HAP-1 (cell line): ENCODE measurements at places on chromosomes 6 and 20.

DNA sequence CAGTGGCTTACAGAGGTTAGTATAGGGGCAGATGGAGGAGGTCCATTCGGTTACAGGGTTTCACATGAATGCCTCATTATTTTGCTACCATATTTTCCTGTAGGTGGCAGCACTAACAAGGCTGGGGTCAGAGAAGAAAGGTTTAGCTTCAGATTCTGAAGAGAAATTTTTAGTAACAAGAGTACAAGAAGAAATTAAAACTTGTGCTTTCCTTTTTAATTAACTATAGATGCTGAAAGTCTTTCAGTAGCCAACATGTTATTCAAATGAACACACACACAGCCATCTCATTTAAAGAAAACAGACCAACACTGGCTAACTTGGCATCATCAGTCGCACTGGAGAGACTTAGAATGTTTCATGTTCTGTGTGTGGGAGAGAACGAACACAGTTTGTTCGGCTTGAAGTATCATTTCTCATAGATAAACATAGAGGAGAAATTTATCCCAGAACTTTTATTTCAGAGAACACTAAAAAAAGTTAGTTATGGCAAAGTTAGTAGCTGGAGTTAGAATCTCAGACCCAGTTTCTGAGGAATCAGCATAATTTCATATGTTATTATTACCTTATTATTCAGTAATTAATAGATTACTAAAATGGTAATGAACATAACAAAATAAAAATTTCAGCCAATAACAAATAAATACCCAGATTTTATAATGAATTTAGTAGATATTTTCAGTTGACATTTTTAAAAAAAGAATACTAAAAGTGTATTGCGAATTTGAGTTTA is 314.0 kb upstream of the RSPO3 start:
- peak; percentile 51 for DNase-seq

DNA sequence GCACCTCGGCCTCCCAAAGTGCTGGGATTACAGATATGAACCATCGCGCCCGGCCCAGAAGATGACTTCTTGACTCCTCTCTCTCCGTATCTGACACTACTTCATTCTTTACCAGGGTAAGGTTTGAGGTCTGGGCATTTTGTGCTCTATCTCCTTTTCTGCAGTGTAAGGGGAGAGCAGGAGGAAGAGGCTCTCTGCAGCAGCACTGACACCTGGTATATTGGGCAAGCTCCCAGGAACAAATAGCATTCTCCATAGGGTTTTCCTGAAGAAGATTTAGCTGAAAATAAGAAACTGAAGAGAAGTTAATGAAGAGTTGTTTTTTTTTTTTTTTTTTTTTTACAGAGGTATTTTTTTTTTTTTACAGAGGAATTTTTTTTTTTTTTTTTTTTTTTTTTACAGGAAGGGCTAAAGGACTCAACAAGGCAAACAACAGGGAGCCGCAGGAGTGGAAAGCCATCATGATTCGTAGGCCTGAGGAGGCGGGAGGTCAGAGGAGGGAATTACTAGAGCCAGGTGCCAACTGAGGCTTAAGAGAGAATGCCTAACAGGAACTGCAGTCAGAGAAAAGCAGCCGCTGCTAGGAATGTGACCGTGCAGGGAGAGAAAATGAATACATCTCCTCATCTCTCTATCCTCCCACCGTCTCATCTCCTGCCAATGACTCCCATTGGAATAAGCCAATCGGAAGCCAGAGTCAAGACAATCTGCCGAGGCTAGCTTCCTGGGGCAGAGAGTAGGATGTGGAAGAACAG is 34.7 kb upstream of the ADGRF4 start:
- DNase-seq, result no peak

DNA sequence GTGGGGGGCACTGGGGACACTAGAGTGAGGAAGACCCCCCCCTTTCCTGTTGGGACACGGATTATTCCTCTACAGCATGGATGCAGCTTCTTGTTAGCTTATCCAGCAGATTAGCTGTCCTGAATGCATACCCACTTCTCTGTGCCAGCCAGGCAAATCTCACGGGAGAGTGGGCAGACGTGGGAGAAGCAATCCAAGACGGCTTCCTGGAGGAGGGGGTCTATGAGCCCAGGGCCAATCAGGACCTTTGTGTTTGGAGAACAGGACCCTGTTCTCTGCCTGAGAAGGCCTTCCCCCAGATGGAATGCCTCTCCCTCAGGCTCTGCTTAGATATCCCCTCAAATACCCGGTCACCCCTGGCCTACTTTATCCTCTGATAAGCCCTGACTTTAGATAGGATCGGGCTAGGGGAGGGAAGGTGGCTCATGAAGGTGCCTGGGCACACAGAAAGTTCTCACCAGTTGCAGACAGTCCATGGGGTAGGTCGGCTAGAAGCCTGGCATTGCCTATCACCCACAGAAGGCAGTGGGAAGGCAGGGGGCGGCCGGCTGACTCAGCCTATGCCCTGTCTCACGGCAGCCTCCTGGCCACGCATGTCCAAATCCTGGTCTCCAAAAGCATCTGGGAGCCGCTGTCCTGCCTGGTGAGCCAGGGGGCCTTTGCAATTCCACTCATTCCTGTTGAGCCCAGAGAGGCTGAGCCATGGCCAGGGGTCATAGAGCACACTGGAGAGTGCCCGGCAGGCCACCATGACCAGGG is 34.7 kb downstream of the SUN5 start:
- DNase-seq, result no peak

DNA sequence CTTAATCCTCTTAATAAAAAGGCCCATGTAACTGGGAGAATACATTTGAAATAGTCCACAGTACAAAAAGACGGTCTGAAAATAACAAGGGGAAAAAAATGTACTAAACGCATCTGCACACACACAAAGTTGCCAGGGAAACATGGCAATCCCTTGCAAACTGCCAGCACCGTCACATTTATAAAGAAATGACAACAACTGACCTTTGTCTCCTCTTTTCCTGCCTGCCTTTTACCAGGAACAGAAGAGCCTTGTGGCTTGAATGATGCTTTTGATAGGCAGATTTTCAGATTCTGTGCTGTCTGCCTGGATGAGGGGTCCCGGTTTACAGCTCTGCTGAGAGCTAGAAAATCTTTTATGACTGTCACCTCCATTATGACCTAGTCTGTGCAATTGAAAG is 308.6 kb upstream of the ZFP64 start:
- DNase-seq, result peak; percentile 36

DNA sequence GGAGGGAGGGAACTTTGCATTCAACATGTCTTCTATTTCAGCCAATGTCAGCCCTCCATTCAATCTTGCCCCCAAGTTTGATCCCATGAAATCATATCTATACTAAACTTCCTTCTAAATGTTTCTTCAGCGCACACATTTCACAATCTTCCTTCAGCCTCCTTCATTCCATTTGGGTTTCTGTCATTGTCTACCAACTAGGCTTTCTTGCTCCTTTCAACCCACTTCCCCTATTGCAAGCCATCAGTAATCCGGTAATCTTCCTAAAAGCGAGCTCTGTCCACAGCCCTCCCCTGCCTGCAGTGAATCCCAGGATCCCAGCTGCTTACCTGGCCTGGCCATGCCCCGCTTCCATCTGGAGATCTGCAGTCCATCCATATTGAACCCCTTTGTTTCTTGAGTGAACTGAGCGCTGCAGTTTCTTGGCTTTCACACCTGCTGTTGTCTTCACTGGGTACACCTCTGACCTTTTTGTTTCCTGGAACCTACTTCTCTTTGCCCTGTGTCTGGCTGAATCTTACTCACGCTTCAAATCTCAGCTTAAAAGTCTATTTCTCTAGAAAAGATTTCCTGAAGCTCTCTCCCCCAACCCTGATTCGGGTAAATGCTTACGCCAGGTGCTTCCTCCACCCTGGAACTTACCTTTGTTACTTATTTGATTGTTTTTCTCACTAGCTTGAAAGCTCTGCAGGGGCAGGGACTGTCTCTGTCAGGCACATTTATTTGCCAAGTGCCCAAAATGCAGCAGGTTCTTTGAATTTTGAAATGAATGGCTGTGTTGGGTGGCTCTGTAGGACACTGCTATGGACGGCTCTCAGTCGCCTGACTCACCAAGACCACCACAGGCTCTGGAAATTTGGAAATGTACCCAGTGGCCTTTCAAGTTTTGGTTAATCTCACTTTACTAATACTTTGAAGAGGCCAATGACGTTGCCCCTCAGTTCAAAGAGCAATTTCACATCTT is 50.3 kb downstream of the ADTRP start:
- no peak for DNase-seq

GRCh38 chr20:57768519-57768918 is 58.7 kb upstream of the PMEPA1 start:
- no peak for DNase-seq

DNA sequence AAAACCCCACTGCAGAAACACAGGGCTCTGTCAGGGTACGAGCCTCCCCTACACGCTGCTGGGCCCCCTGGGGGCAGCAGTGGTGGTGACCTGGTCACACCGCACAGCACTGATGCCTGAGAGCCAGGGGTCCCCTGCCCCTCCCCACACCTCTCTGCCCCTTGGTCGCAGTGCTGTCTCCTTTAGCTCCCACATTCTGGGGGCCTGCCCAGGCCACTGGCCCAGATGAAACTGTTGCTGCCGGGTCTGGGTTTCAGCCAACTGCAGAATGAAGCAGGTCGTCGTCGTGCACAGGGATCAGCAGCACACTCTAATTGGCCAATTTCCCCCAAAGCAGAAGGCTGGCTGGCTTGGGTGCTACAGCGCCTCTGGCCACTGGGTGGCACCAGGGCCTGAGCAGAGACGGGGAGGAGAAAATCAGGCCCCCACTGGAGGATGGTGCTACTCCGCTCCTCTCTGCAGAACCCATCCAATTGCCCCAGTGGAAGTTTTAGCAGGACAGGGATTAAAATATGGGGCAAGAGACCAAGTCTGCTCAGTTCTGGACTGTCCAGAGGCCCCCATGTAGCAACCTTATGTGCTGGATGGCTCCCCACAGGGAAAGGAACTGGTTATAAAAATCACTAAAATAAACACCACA is 26.1 kb downstream of the DIDO1 start:
- DNase-seq, result peak; percentile 61

DNA sequence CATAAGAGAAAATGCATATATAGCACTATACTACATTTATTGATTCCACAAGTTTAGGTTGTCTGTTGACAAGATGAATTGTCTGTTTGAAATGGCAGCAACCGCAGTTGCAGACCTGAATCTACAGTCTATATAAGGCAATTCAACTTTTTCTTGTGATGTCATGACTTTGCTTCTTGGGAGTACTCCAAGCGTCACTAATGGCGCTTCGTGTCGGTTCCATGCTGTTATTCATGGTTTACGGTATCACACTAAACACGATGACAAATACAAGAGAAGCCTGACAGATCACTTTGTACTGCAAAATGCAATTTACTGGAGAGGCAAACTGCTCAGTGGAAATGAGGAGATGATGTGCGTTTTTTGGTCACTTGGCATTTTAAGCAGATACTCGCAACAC is 280.3 kb upstream of the TCF21 start:
- no peak for DNase-seq

DNA sequence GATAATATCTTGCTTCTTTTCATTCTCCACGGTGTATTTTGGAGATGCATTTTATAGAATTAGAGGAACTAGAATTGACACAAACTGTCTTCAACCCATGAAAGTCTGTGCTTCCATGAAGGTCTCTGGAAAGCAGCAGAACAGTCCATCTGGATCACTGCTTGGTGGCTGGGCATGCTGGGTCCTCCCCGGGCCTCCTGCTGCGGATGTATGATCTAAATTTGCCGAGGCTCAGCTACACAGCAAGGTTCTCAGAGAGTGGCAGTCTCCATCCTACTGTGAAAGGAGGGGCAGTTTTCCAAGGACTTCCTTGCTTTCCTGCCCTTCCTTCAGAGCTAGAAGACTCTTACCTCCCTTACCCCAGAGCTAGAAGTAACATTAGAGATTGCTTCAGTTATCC is 15.1 kb downstream of the PKIG start:
- no peak for DNase-seq

GRCh38 chr6:4776131-4776492 is at the start of gene CDYL:
CDYL (plus strand) TSS chr6:4776404; CDS start chr6:4776784, 380 bp downstream.
- DNase-seq, result peak; percentile 89

GRCh38 chr6:157877573-157878438 is 54.8 kb downstream of the SNX9 start:
- DNase-seq, result no peak

DNA sequence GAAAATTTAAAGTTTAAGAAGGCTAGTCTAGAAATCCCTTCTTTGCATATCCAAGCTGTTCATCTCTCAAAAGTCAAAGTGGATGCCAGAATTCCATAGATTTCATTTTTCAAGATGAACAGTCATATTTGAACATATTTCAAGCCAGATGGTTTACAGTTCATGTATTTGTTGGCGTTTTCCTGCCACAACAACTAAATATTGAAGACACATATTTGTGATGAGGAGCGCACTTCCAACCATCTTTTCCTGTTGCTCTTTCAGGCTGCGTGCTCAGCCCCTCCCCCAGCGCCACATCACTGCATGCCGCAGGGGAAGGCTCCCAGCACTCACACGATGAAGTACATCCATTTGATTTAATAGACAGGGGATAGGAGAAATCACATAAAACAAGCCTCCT is 5.9 kb upstream of the NOX3 start:
- DNase-seq, result no peak

DNA sequence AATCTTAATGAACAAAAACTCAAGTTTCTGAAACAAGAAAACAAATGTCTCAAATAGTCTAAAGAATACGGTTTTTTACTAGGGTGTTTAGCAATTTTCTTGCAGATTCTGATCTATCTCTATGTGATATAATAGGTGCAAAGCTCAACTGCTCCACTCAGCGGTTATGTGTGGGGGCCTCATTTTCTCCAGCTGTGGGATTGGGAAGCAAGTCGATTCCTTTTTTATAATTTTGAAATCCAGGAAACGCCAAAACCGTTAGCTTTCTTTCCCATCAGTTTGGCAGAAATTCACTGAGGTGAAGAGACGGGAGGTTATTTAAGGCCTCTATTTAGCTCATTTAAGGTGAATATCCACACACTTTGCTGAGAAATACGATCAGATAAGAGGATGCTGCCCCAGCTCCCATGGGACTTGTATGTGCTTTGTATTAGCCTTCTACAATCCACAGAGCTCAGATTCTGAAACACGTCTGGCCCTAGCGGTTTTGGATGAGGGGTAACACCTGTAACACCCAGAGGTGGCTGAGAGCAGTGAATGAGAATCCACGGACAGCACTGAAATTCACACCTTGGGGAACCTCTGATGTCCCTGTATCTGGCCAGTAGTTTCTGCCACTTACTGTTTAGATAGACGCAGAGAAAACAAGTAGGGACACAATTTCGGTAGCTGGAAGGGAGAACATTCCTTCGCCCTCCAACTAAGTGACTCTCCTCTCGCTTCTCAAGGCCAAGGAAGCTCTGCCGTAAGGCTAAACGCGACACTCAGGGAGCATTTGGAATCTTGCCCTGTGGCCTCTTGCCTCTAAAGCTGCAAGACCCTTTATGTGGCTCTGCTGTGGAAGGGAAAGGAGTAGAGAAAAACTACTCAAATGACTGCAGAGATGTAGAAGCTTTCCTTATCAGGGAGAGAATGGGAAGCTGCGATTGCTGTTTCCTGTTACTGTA is 6.5 kb upstream of the BCAS4 start:
- DNase-seq, result peak; percentile 75

DNA sequence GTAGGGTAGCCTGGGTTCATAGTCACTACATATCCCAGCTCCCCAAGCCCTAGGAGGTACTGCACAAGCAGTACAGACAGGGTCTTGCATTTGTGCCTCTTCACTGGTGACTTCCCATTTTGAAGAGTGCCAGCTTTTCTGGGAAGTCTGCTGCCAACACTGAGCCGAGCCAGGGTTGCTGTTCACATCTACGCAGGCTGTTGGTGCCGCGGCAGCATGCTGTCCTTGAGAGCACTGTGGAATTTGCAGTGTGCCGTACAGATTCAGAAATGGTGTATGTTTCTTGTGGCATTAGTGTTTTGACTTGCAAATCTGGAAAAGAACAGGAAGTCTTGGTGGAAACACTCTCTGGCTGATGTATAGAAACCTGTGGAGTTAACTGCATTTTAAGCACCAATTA is 67.5 kb downstream of the JARID2 start:
- no peak for DNase-seq
